8988T (cell line): ENCODE measurements at places on chromosomes 5 and 9.
A peak's percentile ranks its signal among the peaks of the same experiment; 100 is the strongest.

DNA sequence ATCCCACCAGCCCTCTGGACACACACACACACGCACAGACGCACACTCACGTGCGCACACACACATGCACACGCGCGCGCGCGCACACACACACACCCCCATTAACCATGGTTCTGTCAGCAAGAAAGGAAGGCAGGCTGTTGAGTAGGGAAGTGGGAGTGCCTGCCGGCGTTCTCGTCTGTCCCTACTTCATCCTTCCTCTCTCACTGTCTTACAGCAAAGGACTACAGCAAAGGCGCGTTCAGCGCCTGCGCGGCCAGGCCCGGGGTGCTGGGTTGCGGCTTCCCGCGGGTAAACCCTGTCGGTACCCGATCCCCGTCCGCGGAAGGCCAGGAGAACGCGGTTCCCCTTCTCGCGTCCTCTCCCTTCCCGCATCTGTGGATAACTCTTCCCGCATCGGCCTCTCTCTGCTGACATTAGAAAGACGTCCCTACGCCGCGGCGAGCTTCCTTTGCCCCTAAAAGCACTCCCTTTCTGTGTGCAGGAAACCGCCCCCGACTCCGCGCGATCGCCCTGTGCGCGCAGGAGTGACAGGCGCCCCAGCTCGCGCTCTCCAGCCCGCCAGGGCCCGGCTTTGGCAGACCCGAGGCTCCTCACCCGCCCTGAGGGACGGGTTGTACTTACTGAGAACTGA lies 219.2 kb downstream of the AGTPBP1 start:
- DNase-seq = no peak

DNA sequence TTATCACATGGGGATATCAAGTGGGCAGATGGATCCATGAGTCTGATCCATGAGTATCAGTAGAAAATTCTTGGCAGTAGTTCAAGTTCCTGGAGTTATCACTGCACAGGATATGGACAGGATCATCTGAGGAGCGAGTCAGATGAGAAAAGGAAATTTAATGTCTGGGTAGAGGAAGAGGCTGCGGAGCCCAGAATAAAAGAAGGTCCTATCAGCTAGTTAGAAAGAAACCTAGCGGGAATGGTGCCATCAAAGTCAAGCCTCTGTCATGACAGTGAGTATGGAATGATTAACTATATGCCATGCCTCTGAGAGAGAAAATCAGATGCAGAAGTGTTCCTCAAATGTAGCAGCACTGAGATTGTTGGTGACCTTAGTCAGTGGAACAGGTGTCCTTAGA lies 248.1 kb downstream of the PIK3R1 start:
- DNase-seq = no peak

DNA sequence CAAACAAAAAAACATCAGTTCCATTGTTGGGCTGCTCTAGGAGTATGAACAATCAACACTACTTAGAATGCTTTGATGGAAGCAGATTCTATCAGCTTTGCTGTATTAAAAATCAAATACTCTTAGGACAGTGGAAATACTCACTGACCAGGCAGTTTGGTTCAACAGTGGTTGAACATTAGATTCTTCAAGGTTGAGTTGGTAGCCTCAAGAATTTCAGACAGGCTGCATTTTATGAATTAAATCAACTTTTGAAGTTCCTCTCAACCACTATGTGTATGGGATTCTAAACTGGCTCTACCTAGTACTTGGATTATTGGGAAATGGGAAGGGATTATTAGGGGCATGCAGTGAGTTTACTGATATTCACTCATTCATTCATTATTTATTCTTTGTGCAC lies 35.0 kb downstream of the ACTBL2 start:
- no peak for DNase-seq

DNA sequence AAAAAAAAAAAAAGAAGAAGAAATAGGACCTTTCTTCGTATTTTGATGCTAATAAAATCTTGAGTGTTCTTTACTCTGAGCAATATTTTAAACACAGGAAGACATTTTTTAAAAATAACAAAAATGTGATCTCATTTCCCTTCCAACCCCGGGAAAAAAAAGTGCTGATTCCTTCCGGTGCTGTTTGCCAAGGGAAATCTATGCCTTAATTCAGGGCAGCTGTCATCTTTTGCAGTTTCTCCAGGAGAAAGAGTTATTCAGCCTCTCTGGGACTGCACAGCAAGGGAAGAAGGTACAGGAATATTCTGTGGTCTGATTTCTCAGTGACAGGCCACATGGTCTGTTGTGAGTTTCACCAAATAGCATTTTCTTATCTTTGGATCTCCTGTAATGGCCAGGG lies 291.9 kb upstream of the IRX1 start:
- no peak for DNase-seq

DNA sequence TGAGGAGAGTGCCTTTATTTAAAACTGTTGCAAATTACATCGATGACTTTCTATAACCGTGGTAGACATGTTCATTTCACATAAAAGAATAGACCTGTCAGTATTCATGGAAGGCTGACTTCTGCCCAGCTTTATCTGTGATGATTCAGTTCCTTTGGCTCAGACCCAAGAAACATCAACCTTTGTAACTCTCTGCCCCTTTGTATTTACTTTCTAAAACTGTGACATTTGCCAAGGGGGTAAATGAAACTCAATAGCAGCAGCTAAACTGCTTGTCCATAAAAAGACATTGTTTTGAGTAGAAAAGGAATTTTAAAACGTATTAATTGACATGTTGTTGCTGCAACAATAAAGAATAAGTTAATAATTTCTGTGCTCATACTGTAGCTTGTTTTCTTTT lies 137.8 kb upstream of the ANKH start:
- DNase-seq = no peak

DNA sequence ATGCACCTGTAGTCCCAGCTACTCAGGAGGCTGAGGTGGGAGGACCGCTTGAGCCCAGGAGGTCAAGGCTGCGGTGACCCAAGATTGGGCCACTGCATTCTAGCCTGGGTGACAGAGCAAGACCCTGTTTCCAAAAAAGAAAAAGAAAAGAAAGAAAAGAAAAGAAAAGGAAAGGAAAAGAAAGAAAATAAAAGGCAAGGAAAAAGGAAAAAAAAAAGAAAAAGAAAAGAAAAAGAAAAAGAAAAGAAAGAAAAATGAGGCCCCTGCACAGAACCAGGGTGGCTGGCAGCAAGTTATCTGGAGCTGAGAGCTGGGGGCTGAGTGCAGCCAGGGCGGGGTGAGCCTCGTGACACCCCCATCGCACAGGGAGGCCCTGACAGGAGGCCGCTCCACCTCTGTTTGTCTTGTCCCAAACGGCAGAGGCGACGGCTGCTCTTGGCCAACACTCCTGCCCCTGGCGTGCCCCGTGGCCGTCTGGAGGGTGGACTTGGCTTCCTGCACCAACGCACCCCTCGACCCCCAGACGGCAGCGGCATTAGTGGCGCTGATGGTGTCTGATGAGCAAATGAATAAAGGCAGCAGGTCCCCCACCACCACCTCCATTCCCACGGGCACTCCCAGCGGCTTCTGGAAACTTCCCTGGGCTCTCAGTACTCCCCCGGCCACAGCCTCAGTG lies 16.7 kb downstream of the EXD3 start:
- DNase-seq = no peak

DNA sequence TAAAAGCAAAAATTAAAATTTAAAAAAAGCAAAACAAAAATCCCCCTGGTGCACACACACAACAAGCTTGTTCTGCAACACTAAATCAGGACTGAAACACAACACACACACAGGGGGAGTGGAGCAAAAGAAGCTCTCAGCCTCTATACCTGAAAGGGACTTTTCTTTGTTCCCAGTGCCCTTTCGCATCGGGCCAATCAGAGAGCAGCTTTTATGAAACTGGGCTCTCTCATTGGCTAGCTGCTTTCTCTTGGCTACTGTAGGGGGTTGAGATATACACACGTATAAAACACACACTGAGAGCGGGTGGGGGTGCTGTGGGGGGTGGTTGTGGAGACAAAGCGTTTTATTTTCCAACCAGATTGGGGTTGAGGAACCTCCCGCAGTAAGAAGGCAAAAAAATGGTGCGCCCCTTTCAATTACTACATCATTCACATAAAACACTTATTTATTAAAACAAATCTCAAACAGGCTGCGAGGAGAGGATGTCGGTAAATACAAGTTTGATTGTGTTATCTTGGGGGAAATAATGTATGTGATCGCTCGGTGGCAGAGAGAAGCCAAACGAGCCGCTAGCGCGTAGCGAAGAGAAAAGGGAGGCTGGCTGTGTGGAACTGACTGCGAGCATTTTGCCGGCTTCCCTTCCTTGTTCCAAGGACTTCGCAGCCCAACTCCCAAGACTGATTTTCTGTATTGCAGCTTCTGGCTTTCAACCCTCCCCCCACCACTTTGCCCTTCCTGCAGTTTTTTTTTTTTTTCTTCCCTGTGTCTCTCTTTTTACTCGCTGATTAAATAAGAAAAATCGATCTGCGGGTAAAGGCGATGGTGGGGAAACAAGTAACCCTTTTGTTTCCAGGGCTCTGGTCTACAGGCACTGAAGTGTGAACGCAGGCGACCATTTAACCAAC lies 2.5 kb upstream of the ZNF608 start:
- DNase-seq = peak; percentile 54

DNA sequence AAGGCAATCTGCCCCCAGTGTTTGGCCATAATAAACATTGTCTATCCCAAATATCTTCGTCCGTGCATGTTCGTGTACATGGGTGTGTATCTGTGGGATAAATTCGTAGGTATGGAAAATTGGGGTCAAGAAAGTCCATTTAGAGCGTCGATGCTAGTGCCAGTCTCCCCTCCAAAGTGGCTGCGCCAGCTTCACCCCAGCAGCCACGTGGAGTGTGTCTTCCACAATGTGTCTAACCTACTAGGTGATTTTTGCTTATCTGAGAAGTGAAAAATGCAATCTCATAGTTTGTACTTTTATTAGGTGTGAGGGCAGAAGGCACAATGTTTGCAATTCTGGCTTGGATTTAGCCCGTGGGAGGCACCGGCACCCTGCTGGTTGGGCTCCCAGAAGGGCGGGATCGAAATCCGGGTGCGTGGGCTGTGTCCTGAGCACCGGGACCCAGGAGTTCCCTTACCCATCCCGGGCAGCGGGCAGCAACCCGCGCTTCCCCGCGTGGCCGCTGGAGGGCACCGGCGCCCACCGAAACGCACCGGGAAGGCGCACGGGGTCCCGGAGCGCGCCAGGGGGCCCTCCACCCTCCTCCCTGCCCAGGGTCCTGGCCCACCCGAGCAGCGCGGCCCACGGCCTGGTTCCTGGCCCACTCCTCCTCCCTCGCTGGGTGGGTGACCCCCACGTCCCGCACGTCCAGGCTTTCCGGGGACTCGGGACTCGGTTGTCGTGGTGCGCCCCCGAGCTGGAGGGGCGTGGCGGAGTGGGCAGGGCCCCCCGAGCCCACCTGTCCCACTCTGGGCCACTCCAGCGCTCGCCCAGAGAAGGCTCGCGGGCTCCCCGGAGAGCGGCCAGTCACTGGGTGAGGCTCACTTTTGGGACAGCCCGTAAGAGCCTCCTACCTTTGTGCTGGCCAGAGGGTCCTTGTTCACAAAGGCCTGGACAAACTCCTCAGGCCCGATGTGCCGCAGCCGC lies 55.4 kb upstream of the RNF130 start:
- peak; percentile 85 for DNase-seq

DNA sequence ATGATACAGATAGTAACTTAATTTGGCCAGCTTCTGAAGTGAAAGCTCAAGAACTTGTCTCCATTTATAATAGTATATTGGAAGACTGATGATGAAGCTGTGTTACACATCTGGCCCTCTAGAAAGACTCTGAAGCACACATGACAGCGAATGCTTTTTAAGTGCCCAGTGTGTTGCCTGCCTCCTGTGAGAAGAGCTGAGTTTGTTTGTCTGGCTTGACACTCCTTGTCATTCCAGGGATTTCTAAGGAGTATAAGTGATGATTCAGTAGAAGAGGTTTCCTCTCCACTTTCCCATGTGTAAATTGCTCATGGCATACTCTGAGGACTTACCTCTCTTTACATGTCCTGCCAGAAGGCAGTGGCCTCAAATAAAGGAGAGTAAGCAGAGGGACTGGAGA lies 30.4 kb upstream of the LRRTM2 start:
- DNase-seq = no peak

DNA sequence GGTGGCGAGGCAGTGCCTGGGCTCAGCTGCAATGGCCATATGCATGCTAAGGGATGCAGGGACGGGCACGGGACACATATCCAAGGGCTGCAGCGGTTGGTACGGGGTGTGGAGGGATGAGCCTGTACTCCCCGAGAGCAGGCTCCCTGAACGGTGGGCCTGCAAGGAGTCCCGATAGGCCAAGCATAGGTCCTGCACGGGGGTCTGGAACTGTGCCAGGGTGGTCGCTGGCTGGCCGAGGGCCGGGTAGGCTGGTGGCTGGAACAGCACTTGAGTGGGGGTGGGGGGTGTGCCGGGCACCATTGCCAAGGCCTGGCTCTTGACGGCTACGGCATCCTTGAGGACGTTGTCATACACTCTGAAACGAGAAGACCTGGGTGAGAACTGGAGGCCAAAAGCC lies 24.1 kb downstream of the FABP6 start:
- no peak for DNase-seq

DNA sequence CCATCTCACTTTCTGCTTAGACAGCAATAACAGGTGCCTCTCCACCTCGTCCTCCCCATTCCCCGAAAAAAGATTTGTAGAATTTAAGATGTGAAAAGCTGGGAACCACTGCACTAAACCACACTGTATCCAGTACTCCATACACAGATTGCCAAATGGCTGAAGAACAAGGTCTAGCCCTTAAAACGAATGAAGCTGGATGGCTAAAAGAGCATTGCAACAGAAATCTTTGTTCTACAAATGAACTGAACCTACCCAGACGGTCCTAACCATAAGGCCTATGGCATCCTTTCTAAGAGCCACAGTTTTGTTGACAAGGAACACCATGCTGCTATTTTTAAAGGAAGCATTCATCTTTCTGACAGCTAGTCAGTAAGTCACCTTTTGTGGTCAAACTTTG lies 152.3 kb downstream of the TTC39B start:
- no peak for DNase-seq

- DNase-seq = no peak
Measured at GRCh38 chr5:96257904-96258303, 175.1 kb downstream of the PCSK1 start.

GRCh38 chr9:13165236-13165945 lies 114.1 kb downstream of the MPDZ start:
- no peak for DNase-seq

DNA sequence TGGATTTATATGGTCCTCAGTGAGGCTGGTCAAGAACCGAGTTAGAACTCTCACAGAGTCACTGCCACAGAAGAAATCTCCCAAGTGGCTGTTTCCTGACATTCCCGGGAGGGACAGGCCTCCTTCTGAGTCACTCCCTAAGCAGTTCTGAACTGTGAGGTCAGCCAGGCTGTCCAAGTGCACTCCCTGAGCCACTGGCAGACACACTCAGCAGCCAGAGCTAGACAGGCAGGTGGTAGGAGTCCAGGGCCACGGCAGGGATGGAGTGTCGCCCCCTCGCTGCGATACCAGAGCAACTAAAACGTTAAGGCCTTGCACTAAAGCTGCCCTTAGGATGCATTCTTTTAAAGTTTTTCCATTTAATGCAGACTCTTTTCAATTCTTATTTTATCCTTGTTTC lies 3.4 kb downstream of the IL4 start:
- peak; percentile 94 for DNase-seq

DNA sequence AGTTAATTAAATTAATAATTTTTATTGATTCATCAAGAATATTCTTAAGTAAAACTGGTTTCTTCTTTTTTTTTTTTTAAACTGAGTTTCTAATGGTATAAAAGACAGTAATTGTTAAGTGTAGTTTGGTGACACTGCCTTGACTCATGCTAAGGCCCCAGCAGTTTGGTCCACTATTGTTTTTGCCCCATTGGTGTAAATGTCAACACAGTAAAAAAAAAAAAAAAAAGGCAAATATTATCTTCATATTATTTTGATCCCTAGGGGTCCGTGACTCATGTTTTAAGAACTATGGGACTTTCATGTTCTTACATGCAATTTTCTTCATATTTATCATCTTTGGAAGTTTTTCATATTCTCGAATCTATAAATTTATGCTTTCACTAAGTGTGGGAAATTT lies 29.2 kb upstream of the JAK2 start:
- no peak for DNase-seq
